NCI-H1436 treated with DMSO at 0.1 percent for 48 hours (cell line): ENCODE measurements at places on chromosomes 6 and 20.

- no peak for DNase-seq
Observed at GRCh38 chr6:139145661-139146060, 10.8 kb downstream of the HECA start.

- no peak for DNase-seq
Observed at GRCh38 chr20:49344975-49345374, 67.1 kb upstream of the ZNFX1 start.

- no peak for DNase-seq
Observed at GRCh38 chr6:135675862-135676261, 175.6 kb upstream of the PDE7B start.

DNA sequence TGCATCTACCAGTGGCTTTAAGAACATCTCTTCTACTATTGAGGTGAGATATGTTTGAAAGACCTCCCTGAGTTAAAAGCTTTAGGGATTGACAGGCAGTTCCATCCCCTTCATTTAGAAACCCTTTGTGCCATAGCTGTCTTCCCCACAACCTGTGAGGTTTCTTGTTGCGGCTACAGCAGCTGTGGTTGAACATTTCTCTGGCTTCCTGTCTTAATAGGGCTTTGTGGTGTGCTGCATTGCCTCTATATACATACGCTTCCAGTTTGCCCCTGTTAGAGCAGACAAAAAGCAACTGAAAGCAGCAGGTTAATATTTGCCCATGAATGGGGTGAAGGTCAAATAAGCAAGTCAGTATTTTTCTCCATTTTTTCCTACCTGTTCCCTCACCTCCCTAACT lies 210.2 kb downstream of the TMEM200A start:
- DNase-seq, result no peak

DNA sequence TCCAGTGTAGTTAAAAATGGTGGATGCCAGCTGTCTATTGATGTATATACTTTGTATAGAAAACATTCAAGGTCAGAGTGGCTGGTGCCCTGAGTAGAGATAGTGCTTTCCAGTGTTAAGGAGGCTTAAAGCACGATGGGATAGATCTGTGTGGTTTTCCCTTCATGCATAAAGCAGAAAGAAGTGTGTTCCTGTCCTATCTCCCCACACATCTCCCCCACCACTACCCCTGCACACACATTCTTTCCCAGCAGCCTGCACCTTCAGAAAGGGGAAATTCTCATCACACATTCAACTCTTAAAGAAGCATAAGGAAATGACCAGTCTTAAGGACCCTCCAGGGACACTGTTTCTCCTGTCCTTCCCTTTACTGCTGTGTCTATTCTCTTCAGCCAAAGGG lies 221.7 kb upstream of the TAB2 start:
- no peak for DNase-seq

DNA sequence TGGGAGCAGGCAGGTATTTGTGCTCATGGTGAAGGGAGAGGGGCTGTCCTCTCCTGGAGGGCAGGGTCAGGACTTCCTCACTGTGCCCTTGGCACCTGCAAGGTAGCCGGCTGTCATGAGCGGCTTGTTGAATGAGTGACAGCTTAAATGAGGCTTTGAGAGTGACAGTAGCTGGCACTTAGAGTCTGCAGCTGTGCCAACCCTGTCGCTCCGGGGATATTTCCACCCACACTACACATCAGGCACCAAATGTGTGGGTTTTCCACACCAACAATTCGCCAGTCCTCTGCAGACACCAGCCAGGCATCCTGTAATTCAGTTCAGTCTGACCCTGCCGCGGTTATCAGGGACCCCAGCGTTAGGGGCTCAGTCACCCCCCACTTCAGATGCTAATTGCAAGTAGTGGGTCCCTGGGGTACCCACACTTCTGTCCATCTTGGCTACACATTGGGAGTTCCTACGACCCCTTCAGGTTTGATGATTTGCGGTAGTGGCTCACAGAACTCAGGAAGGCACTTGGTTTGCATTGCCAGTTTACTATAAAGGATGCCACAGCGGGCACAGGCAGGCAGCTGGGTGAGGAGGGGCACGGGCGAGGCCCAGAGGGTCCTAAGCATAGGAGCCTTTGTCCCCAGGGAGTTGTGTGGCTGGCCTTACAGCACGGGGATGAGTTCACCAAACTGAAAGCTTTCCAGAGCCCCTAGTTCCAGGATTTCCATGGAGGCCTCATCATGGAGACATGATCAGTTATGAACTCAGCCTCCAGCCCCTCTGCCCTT lies 9.1 kb downstream of the MTG2 start:
- no peak for DNase-seq

- DNase-seq, result no peak
Observed at GRCh38 chr6:165636402-165637048, 26.5 kb downstream of the PDE10A start.

DNA sequence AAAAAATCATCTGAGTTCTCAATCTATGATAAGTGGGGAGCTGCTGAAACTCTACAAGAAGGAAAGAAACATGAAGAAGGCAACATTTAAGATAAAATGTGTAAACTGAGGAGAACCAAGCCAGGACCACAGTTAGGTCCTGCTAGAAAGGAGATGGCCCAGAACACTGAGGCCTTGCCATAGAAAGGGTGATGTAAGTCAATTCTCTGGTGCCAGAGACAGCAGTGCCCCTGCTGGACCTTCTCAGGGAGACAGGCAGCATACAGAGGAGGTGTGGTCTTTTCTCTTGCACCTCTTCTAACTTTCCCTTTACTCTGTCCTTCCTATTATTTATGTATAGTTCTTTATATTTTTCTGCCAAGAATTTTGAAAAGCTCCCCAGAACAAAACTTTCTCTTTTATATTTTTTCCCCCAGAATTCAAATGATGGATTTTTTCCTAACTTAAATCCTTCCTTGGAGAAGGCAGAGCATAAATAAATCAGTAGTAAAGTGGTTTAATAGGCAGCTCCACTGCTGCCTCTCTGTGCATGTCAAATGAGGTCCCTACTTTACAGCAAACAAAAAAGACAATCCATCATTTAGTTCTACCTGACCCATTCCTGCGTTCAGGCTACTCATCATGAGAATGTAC lies 9.0 kb downstream of the UQCC2 start:
- DNase-seq, result no peak

DNA sequence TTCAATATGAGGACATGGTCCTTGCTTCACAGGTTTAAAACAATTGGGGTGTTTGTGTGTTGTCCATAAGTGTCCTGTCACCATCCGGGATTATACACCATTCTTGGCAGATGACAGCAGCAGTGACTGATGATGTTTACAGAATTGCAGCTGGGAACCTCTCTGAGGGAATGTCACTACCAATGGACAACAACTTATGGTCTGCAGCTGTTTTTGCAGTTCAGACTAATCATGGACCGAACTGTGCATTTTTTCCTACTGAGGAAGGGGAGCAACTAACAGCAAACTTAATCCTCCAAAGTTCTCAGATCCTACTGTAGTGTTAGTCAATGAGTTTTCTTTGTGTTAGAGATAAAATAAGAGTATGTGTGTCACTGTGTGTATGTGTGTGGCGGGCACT lies 26.0 kb downstream of the FAM229B start:
- no peak for DNase-seq

- no peak for DNase-seq
Observed at GRCh38 chr6:40897390-40898003, 141.5 kb downstream of the UNC5CL start.
